ENCODE measurements at places on chromosomes 5 and 9.

- no peak for DNase-seq
These were observed 45.2 kb upstream of the HMCN2 start for GRCh38 chr9:130220352-130220751.

DNA sequence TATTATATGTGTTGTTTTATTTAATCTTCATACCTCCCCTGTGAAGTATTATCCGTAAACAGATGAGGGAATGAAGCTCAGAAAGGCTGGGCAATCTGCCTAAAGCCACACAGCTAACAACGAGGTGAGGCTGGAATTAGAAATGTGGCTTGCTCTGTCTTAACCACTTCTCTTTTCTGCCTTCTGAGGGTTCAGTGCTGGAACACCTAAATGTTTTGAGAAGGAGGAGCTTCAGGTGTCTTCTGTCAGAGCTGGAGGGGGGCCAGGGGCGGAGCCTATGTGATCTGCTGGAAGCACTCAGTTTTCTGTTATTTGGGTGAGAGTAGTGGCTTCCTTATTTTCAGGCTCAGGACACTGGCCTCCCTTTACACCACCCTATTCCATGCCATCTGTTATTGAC lies 35.0 kb upstream of the ARAP3 start:
- no peak for DNase-seq

- peak; percentile 78 for DNase-seq
These were observed 2.0 kb downstream of the IER5L start for GRCh38 chr9:129175825-129176633.

GRCh38 chr9:110582156-110582555 lies 2.6 kb upstream of the SVEP1 start:
- no peak for DNase-seq

- DNase-seq: no peak
These were observed 577 bp downstream of the AP3S1 start for GRCh38 chr5:115842089-115842935.

DNA sequence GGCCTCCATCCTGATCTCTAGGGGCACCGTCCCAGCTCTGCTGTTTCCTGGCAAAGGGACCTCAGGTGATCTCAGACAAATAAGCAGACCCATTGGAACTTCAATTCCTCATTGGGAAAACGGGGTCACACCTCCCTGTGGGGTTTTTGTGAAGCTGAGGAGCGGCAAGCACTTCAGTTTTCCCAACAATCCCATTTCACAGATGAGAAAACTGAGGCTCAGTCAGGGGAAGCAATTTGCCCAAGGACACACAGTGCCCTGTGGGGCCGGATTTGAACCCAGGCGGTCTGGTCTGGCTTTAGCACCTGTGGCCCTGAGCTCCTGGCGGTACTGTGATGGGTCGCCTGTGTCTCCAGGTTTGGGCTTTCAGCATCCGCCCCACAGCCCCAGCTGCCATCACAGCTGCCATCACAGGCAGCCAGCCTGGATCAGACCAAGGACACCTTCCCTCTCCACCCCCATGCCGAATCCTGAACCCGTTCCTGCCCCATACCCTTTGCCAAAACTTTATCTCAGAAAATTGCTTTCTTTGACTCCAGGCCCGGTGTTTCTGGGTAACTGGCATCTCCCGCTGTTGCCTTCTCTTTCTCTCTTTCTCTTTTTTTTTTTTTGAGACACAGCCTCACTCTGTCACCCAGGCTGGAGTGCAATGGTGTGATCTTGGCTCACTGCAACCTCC lies 26.4 kb downstream of the NCS1 start:
- DNase-seq: no peak

GRCh38 chr9:76394960-76395252 lies 680 bp upstream of the RFK start:
- DNase-seq: no peak

GRCh38 chr9:118313965-118314364 lies 609.8 kb downstream of the TLR4 start:
- no peak for DNase-seq

GRCh38 chr5:19910136-19910535 lies 77.9 kb downstream of the CDH18 start:
- DNase-seq: no peak

DNA sequence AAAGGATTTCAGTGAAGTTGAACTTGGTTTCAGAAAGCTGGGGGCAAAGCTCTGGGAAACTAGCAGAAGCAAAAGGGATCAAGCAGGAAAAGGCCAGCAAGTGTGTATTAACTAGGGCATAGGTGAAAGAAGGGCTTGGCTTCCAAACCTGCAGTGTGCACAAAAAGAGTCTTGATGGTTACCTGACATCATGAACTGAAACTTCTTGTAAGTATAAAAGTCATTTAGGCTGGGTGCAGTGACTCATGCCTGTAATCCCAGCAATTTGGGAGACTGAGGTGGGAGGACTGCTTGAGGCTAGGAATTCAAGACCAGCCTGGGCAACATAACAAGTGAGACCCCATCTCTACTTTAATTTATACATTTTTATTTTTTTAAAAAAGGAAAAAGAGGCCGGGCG lies 216.4 kb downstream of the EPB41L4A start:
- DNase-seq: no peak

DNA sequence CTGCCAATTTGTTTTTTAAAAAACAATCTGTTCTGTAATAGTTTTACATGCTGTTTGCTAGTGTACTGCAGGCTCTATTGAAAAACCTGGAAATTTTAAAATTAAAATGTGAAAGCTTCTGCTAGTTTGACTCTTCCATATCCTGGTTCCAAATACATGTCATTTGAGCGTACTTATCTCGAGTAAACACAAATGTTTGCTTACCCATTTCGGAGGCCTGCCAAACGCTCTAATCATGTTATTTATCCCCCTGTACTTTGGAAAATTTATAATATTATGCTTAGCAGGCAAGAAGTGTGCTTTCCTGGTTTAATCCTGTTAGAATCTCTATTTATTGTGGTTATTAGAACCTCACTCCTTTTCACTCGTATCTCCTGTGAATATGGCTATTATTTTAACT lies 476.8 kb upstream of the CYLC2 start:
- DNase-seq: no peak
